ENCODE measurements at places on chromosomes 7 and 10. TPM values are rescaled to one million over a fixed set of nuclear protein-coding genes. Genes with fewer than 3 reads are reported as not detected.
A peak's percentile ranks its signal among the peaks of the same experiment; 100 is the strongest.

Gene TMEM209
- 26.8 TPM for total RNA-seq

DNA sequence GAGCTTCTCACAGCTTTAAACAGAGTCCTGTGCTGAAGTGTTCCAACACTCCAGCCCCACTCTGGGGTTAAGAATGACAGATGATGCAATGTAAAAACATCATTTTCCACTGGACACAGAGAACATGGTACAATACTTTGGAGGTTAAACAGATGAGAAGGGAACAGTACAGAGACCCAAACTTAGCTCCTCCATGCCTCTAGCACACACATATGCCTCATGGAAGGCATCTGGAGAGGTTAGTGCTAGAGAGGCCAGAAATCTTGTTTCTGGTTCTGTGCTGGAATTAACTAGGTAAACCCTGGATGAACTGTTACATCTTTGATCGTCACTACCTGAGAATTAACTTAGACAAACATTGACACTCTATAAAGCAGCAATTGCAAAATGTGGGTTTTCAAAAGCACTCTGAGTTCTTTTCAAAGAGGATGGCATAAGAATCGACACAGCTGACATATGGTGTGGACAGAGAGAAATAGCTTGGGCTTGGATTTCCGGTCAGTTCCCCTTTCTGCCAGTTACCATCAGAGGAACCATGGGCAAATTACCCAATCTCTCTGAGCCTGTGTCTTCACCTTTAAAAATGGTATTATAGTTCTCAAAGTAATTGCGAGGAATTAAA, 81.9 kb downstream of the KCNMA1 start:
- H3K36me3 ChIP-seq = no peaks in the 10 kb centered on the region
- no peak overlapping the region for H3K27ac ChIP-seq
- no peak overlapping the region for H3K4me3 ChIP-seq

GRCh38 chr10:62005281-62005680, 103.8 kb downstream of the ARID5B start:
- H3K27me3 ChIP-seq = no peaks in the 10 kb centered on the region
- no peaks in the 10 kb centered on the region for H3K36me3 ChIP-seq
- no peak for DNase-seq
- peaks cover 13% of the 10 kb centered on the region for H3K4me1 ChIP-seq
- no peak overlapping the region for H3K27ac ChIP-seq
- H3K4me3 ChIP-seq = no peak overlapping the region

GRCh38 chr10:11286261-11286852, 268.7 kb downstream of the CELF2 start:
- H3K27me3 ChIP-seq = peaks cover 4% of the 10 kb centered on the region
- H3K4me1 ChIP-seq = no peaks in the 10 kb centered on the region
- H3K4me3 ChIP-seq = no peak overlapping the region

DNA sequence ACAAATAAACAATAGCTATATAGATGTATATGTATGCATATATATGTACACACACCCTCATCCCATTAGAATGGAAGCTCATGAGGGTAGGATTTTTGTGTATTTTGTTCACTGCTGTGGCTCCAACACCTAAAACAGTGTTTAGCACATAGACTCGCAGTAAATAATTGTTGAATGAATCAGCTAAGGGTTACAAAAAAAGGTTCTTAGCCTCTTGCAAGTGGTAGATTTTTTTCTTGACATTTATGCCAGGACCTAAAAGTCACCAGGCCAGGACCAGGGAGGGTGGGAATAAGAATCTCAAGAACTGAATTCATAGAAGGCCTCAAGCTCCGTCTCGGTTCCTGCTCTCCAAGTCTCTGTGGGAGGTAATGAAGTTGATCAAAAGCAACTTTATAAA, 82.5 kb upstream of the CAPZA2 start:
- H3K27ac ChIP-seq = no peak overlapping the region
- H3K36me3 ChIP-seq = peaks cover 48% of the 10 kb centered on the region
- no peak overlapping the region for H3K4me3 ChIP-seq
- no peak for DNase-seq
- H3K27me3 ChIP-seq = no peaks in the 10 kb centered on the region

Gene SDK1
- 20.0 TPM for total RNA-seq

DNA sequence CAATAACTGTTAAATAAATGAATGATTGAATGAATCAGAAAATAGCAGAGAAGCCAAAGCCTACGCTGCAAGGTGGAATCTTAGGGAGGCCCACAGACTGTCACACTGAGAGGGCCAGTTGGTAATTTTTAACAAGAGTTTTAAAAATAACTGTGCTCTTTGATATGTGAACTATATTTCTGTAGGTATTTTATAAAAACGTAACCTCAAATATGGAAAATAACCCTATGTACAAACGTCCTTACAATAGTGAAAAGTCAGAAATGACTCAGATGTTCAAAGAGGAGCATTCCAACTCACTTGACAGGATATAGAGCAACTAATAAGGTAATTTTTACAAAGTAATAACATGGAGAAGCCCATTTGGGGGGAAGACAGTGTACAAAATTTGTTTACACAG, 18.9 kb upstream of the TMEM273 start:
- H3K4me1 ChIP-seq = no peaks in the 10 kb centered on the region
- H3K27me3 ChIP-seq = peaks cover 86% of the 10 kb centered on the region
- no peak overlapping the region for H3K4me3 ChIP-seq
- no peaks in the 10 kb centered on the region for H3K36me3 ChIP-seq
- no peak for DNase-seq

Gene LRIT1
- total RNA-seq = not detected

Gene NPY4R
- total RNA-seq = not detected

GRCh38 chr7:30726296-30727006, 25.5 kb upstream of the INMT start:
- H3K4me3 ChIP-seq = no peak overlapping the region
- no peaks in the 10 kb centered on the region for H3K36me3 ChIP-seq
- peaks cover 84% of the 10 kb centered on the region for H3K27me3 ChIP-seq
- H3K4me1 ChIP-seq = no peaks in the 10 kb centered on the region
- DNase-seq = no peak
- no peak overlapping the region for H3K27ac ChIP-seq

DNA sequence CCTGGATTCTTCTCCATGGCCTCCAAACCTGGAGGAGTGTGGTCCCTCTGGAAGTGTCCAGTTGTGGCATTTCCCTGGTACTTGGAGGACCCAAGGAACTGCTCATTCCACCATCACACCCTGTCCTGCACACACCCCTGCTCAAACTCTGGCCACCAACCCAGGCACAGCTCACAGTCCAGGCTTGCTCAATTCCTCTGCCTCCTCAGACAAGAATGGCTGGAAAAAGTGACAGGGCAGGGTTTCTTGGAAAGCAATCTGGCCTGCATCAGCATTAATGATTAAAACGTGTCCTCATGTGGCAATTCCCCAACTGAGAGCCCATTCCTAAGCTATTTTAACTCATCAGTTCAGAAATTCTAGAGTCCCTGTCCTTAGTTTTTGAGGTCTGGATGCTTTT, 17.2 kb upstream of the TPST1 start:
- H3K36me3 ChIP-seq = no peaks in the 10 kb centered on the region
- peaks cover 6% of the 10 kb centered on the region for H3K27me3 ChIP-seq
- peaks cover 9% of the 10 kb centered on the region for H3K4me1 ChIP-seq
- no peak overlapping the region for H3K4me3 ChIP-seq
- H3K27ac ChIP-seq = no peak overlapping the region

DNA sequence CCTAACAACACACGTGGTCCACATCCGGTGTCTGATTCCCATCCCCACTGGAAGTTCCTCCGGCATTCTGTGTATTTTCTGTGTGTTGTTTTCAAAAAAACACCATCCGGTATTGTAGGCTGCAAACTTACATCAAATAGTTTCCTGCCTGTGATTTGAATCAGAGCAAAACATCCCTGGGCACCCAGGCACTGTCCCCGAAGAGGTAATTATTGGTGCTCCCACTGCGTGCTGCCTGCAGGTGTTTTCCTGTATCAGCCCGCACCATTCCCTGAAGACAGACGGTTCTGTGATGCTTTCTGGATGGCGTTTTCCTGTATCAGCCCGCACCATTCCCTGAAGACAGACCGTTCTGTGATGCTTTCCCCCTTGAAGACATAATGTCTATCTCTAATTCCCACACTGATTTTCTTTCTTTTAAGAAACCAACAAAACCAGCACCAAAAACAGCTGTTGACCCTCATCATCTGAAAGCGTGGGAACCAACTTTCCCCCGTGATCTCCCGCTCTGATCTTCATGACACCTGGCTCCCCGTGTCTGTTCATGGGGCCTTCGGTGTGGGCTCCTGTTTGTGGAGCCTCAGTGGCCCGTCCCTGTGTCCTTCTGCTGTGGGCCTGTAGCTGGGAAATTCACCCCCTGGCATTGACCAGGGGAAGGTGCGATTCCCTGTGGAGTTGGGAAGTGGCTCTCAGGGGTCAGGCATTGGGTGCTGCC, 205.3 kb downstream of the ADARB2 start:
- H3K4me3 ChIP-seq = no peak overlapping the region
- DNase-seq = no peak
- H3K27me3 ChIP-seq = peaks cover 15% of the 10 kb centered on the region
- no peaks in the 10 kb centered on the region for H3K36me3 ChIP-seq
- H3K27ac ChIP-seq = no peak overlapping the region
- no peaks in the 10 kb centered on the region for H3K4me1 ChIP-seq

GRCh38 chr10:1488970-1489548, 248.3 kb downstream of the ADARB2 start:
- no peaks in the 10 kb centered on the region for H3K36me3 ChIP-seq
- peaks cover 37% of the 10 kb centered on the region for H3K27me3 ChIP-seq
- H3K27ac ChIP-seq = no peak overlapping the region
- no peak for DNase-seq
- no peak overlapping the region for H3K4me3 ChIP-seq

GRCh38 chr10:3480281-3480989, 304.6 kb downstream of the KLF6 start:
- no peaks in the 10 kb centered on the region for H3K27me3 ChIP-seq
- DNase-seq = no peak
- H3K4me1 ChIP-seq = peaks cover 50% of the 10 kb centered on the region
- H3K36me3 ChIP-seq = peaks cover 11% of the 10 kb centered on the region

GRCh38 chr7:74725840-74726239, 48.0 kb upstream of the NCF1 start:
- H3K27ac ChIP-seq = no peak overlapping the region
- no peaks in the 10 kb centered on the region for H3K4me1 ChIP-seq
- H3K27me3 ChIP-seq = no peaks in the 10 kb centered on the region
- no peak for DNase-seq

Gene GALNT11
- total RNA-seq = 19.7 TPM

- H3K36me3 ChIP-seq = no peaks in the 10 kb centered on the region
- H3K27me3 ChIP-seq = peaks cover 52% of the 10 kb centered on the region
- H3K4me1 ChIP-seq = peaks cover 6% of the 10 kb centered on the region
- H3K27ac ChIP-seq = no peak overlapping the region
These were observed 1.9 kb upstream of the AEBP1 start for GRCh38 chr7:44101966-44102845.

DNA sequence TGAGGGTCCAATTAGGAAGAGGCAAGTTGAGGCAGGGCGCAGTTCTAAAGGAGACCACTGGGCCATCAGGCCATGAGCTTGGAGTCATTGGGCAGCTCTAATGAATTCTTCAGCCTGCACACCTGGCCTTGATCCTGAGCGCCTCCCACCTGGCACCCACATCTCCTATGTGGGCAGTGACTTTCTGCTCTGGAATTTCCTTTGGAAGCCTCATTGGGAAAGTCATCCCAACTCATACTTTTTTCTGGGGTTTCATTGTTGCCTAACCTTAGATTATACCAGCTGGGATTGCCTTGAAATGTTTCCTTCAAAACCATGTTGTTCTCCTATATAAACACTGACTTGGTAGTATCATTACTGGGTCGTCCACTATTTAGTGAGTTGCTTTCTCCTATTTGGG, 54.1 kb downstream of the PLPP4 start:
- no peaks in the 10 kb centered on the region for H3K36me3 ChIP-seq
- H3K4me3 ChIP-seq = no peak overlapping the region
- H3K4me1 ChIP-seq = no peaks in the 10 kb centered on the region
- DNase-seq = no peak
- no peak overlapping the region for H3K27ac ChIP-seq

Gene FAM131B
- total RNA-seq = 0.19 TPM

DNA sequence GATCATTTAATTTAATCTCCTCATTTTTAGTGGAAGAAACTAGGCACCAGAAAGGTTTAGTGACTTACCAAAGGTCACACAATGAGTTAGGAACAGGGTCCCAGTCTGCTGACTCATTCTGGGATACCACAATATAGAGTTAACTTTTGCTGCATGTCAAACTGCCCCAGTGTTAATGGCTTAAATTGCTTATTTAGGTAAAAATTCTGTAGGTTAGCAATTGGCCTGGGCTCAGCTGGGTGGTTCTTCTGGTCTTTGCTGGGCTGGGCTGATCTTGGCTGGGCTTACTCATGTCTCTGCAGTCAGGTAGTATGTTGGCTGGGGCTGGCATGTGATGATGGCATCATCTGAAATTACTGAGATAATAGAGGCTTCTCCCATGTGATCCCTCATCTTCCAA, 111.6 kb downstream of the EMX2 start:
- H3K4me3 ChIP-seq = no peak overlapping the region
- no peak overlapping the region for H3K27ac ChIP-seq
- no peak for DNase-seq
- H3K27me3 ChIP-seq = no peaks in the 10 kb centered on the region
- no peaks in the 10 kb centered on the region for H3K36me3 ChIP-seq

Gene ADIRF
- total RNA-seq = not detected

Gene MMRN2
- total RNA-seq = 0.83 TPM

GRCh38 chr7:46544396-46545008, 623.4 kb upstream of the IGFBP3 start:
- DNase-seq = no peak
- H3K36me3 ChIP-seq = peaks cover 7% of the 10 kb centered on the region
- H3K4me1 ChIP-seq = peaks cover 53% of the 10 kb centered on the region

GRCh38 chr7:70239918-70240317, 641.6 kb downstream of the AUTS2 start:
- no peak for DNase-seq
- H3K27me3 ChIP-seq = no peaks in the 10 kb centered on the region
- no peaks in the 10 kb centered on the region for H3K4me1 ChIP-seq
- H3K27ac ChIP-seq = no peak overlapping the region
- H3K4me3 ChIP-seq = no peak overlapping the region
- no peaks in the 10 kb centered on the region for H3K36me3 ChIP-seq

DNA sequence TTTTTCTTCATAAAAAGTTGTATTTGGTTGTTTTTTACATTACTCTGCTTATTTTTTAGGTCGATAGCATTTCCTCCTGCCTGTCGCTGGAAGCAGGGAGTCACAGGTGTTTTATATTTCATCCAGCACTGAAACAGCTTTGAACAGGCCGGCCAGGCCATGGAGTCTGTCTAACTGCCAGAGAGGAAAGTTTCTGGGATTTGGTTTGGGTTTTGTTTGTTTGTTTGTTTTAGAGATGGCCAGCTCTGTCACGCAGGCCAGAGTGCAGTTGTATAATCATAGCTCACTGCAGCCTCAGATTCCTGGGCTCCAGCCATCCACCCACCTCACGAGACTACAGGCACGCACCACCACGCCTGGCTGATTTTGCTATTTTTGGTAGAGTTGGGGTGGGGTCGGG, 23.4 kb downstream of the PROSER2 start:
- no peak overlapping the region for H3K4me3 ChIP-seq
- no peaks in the 10 kb centered on the region for H3K4me1 ChIP-seq
- H3K36me3 ChIP-seq = peaks cover 8% of the 10 kb centered on the region
- no peak for DNase-seq

GRCh38 chr7:77537136-77537777, at the start of gene PTPN12:
TSS of gene PTPN12 (plus strand) at chr7:77537295. CDS start at chr7:77537547, 252 bp downstream.
- peaks cover 17% of the 10 kb centered on the region for H3K4me1 ChIP-seq
- no peaks in the 10 kb centered on the region for H3K27me3 ChIP-seq
- peaks cover 41% of the 10 kb centered on the region for H3K36me3 ChIP-seq
- peak within 1 kb of the TSS; percentile 86 for H3K4me3 ChIP-seq
- DNase-seq = peak; percentile 16

Gene CALML3
- not detected for total RNA-seq

Gene PALD1
- total RNA-seq = 0.38 TPM
